ENCODE measurements at places on chromosomes 2 and 18. TPM values are rescaled to one million over a fixed set of nuclear protein-coding genes. Genes with fewer than 3 reads are reported as not detected.

CRYGD gene
- polyA plus RNA-seq: 0.59 TPM

TRABD2A gene
- polyA plus RNA-seq: 1.2 TPM

MOCOS gene
- 0.92 TPM for polyA plus RNA-seq

CYTIP gene
- polyA plus RNA-seq: 2.2 TPM

UGT1A6 gene
- polyA plus RNA-seq: 2.5 TPM

PLB1 gene
- polyA plus RNA-seq: 1.5 TPM

RESP18 gene
- not detected for polyA plus RNA-seq

CCDC102B gene
- 8.6 TPM for polyA plus RNA-seq

RUFY4 gene
- 0.09 TPM for polyA plus RNA-seq

SELENOI gene
- polyA plus RNA-seq: 24.5 TPM

REG3G gene
- polyA plus RNA-seq: not detected

MROH2A gene
- 0.27 TPM for polyA plus RNA-seq

Measured in renal cortex interstitium (tissue), 15 donors.